ENCODE measurements at places on chromosomes 4 and X.

- no peak for DNase-seq
These were observed 6.6 kb downstream of the EFNB1 start for GRCh38 chrX:68835468-68835867.

DNA sequence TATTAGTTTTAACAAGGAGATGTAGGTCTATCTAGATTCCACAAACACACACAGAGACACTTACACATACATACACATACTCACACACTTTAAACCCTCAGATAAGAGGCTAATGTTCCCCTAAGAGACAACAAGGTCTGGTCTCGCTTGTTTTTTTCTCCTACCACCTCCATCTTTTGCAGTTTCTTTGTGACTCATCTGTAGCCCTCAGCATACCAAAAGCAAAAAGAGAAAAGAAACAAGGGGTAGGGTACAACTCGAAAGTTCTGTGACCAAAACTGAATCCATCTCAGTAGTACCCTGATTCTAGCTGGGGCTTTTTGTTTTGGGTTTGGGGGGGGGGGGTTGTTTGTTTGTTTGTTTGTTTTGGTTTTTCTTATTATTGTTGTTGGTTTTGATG, 12.2 kb upstream of the EXOSC9 start:
- no peak for DNase-seq

DNA sequence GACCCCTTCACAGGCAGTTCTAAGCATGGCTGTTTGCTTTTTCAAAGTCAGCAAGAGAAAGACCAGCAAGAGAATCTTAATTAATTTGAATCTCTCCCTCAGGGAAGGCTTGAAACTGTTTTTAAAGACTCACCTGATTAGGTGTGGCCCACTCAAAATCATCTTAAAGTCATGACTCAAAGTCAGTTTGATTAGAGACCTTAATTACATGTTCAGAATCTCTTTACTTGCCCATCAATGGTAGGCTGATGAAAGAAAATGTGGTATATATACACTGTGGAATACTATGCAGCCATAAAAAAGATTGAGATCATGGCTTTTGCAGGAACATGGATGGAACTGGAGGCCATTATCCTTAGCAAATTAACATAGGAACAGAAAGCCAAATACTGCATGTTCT, 247.5 kb upstream of the PRKX start:
- DNase-seq = no peak

DNA sequence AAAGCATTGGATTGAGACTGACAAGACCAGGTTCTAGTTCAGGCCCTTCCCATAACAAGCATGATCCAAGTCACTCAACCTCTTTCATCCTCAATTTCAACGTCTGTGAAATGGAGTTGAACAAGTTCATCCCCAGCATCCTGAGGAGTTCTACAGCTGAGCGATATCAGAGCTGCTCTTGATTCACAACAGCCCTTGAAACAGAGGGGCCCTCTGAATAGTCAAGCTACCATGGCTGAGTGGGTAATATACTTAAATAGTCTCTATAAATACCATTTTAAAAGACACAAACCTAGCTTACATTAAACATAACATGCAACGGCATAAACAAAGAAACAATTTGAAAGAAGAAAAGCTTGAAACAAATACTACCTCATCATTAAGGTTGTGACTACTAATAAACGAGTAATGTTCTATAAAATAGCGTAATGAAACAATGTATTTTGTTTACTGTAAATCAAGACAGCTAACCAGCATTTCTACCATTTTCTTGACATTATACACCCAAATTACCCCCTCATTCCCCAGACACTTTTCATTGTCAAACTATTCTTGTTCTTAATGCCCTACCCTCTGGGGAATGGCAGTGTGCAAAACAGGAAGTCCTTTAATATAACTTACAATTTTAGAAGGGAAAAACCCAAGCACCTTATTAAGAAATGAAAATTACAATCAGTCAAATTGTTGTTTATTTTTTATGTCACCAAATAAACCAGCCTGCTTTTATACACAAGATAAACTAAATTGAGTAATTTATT, 202.3 kb downstream of the PARM1 start:
- DNase-seq = no peak

DNA sequence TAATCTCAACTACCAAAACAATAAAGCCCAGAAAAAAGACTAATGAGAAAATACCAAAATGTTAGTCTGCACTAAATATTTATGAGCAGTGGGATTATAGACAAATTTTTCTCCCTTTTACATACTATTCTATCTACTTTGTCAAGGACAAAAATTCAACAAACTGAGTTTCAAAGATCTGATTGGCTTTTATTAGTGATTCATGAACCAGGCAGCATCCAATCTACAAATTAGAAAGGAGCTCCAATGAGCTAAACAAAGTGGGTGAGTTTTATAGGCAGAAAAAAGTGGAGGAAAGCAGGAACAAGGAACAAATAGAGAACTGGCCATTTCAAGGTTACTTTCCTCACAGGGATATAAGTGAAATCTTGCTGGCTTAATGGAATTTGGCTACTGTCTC, 24.4 kb upstream of the SH3KBP1 start:
- DNase-seq = no peak

GRCh38 chr4:157372567-157372966, 152.0 kb downstream of the GRIA2 start:
- no peak for DNase-seq

DNA sequence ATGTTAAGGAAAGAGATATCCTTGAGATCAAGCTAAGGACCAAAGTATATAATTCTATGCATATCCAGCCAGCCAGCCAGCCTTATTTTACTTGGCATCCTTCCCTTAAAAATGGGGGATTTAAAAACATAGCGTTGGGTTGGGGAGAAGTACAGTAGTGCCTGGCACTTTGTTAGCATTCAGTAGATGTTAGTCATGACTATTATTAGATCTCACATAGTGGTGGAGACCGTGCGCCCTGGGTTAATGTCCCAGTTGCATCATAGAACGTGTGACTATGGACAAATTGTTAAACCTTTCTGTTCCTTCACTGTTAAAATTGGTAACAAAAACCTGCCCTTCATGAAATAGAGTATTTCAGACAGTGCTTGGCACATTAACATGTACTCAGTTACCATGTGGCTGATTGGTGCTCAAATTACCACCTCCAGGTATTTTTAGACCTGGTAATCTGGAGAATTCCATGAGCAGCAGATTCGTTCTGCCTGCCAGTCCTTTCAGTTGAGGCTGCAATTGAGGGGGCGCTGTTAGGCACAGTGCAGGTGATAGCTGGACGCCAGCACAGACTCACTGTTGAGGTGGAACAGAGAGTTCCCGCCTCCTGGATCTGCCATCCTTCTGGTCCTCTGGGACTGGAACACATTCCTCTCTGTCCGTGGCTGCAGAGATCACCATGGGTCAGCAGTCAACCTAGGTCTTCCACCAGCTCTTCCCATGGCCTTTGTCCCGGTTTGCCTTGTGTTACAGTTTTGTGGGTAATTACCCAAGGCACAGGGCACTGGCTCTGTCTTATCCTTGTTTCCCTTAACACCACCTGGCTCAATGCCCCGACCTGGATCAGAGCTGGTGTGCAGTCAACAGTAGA, 31.7 kb downstream of the RBBP7 start:
- no peak for DNase-seq

All from CD4-positive, alpha-beta T cell treated with Interleukin-17A for 4 hours (primary cell).